ENCODE measurements at places on chromosomes 12 and 14. TPM values are rescaled to one million over a fixed set of nuclear protein-coding genes. Genes with fewer than 3 reads are reported as not detected.

GRCh38 chr12:26401874-26402273 is 206.5 kb downstream of the SSPN start:
- no peak for DNase-seq

DNA sequence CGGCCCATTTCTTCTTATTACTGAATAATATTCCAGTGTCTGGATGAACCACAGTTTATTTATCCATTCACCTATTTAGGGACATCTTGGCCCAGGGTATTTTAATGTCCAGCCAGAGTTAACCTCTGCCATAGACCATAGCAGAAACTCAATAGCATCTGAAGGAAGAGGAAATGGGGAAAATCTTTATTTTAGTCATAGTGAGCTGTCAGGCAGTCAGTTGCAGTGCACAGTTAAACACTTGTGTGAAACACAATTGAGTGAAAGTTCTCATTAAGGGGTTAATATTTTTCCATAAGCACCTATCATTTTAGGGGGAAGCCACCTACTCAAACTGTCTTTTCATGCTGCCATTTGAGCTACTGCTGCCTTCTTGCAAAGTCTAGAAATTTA is 197.3 kb upstream of the PPFIA2 start:
- DNase-seq = no peak

GRCh38 chr12:67469666-67470065 is 178.9 kb upstream of the DYRK2 start:
- DNase-seq = no peak

DNA sequence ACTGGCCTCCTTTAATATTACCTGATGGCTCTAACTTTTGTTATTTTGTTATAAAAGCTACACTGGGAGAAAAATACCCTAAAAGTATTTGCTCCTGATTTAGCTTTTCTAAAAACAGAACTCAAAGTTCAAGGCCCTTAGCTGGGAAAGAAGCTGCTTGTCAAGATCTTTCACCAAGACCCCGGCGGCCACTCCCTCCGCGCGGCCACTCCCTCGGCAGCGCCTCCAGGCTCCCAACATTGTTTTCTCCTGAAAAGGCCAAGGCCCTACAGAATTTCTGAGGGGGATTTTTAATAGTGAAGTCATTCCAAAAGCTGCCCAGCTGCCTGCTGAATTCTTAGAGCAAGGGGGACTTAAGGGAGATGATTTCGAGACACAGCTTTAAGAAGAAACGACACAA is 96.4 kb downstream of the NTN4 start:
- no peak for DNase-seq

DNA sequence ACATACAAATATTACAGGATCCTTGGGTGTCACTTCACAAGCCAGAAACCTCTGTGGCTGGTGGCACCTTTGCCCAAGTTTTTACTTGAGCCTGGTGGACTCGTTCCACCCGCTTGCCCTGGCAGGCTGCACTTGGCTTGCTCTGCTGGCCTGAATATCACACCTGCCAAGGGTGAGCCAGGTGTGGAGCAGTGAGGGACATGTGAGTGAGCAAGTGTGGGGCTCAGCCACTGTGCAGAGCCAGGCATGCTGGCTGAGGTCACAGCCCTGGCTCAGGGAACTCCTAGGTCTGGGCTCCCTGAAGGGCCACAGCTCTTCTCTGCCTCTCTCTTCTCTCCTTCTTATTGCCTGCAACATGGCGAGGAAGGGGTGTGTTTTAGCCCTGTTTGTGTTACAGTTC is 82.0 kb downstream of the SLC16A7 start:
- no peak for DNase-seq

Gene KRT83
- not detected for total RNA-seq

Gene MYH6
- not detected for total RNA-seq

- DNase-seq = no peak
These were observed 96.4 kb downstream of the GAS2L3 start for GRCh38 chr12:100669922-100670321.

DNA sequence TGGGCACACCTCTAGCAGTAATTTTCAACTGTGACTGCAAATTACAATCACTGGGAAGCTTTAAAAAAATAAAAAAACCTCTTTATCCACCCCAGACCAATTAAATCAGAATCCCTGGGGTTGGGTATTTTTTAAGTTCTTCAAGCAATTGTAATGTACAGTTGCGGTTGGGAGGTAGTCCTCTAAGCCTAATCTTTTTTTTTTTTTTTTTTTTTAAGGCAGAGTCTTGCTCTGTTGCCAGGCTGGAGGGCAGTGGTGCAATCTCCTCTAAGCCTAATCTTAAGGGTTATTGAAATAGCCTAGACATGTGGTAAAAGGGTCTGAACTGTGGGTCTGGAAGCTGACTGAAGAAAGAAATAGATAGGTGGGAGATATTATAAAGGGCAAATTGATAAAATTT is 230.5 kb downstream of the AKAP6 start:
- no peak for DNase-seq

DNA sequence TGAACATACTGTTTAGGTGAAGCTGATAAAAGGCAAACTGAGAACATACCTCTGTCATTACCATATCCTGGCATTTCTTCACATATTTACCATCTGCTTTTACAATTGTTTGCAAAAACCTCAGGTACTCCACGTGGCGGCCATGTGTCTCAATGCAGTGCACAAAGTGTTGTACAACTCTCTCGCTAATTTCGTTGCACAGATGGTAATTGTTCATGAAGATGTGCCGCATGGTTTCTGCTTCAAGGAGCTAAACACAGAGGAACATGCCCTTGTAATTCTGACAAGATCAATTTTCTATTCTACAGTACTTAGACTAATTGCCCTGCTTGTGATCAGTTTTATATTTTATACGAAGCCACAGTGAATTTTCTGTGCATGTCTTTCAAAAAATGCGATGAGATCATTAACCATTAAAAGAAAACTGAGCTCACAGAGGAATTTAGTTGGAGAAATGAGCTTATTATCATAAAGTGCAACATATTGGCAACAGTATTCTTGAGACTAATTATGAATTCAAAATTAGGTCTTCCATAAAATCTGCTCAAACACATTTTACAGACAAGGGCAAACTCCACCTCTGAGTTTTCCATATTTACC is 233.8 kb downstream of the ITPR2 start:
- peak; percentile 6 for DNase-seq

- no peak for DNase-seq
These were observed 69.9 kb upstream of the C14orf180 start for GRCh38 chr14:104509673-104510072.

- no peak for DNase-seq
These were observed 151.0 kb upstream of the NAV3 start for GRCh38 chr12:77679686-77680085.

DNA sequence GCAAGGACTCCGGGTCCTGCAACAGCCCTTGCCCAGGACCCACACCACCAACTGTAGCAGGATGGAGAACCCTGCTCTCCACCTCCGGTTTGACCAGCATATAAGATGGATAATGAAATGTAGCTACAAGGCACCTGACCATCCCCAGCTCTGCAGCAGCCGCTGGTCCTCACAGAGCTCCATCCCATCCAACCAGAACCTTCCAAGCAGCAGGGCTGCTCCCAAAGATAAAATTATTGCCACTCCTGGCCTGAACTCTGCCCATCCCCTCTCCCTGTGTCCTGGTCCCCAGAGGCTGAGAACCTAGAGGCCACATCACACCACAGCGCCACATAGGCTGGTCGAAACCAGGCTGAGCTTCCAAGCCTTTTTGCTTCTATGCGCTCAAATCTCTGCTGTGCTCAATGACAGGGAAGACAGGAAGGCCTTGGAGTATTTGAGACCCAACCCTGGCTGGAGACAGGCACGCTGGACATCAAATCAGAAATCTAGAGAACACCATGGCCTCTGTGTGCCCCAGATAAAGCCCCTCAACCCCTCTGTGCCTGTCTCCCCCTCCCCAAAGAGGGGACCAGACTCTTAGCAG is 4.2 kb downstream of the CDK2AP1 start:
- DNase-seq = no peak

DNA sequence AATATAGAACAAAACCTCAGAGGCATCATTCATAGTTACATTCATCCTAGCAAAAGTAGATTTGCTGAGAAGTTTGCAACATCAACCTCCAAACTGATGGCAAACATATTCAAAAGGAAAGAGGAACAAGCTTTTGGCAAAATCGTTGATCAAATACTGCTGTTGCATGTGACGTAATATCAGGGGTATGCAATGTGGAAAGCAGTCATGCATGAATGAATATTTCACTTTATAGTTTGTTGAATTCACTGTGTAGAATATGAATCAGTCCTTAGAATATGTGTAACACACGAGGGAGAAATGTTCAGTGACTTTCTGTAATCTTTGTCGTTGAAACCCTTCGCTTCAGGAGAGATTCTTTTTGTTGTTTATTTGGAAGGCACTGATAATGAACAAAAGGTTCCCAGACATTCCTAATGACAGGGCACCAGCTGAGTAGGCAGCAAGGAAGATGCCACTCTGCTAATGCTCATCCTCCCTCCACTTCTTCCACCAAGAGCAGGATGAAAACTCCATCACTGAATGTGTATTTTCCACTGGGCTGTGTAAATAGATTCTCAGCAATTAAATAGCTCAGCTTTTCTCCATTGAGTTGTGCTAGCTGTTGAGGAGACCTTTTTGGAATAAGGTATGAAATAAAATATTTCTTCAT is 126.1 kb downstream of the PELI2 start:
- peak; percentile 94 for DNase-seq

Gene EPYC
- not detected for total RNA-seq

GRCh38 chr14:97070259-97070658 is 273.1 kb downstream of the VRK1 start:
- DNase-seq = no peak

- no peak for DNase-seq
These were observed 69.0 kb upstream of the GPHB5 start for GRCh38 chr14:63387711-63388110.

GRCh38 chr12:64937452-64937851 is 113.0 kb downstream of the TBC1D30 start:
- DNase-seq = no peak

Gene PRR4
- total RNA-seq = 0.83 TPM

DNA sequence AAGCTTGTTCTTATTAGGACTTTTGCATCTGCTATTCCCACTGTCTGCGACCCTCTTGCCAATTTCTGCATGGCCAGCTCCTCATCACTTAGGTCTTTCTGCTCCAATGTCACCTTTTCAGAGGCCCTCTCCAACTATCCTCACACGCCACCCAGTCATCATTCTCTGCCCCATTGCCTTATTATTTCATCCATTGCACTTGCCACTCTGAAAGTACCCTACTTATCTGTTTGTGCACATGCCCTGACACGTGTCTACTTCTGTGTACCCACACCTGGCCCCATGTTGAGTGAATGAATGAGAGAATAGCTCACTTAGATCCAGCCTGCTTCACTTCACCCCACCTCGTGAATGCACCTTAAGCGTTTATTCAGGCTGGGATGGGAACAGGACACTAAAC is 218.7 kb upstream of the TBX3 start:
- no peak for DNase-seq

DNA sequence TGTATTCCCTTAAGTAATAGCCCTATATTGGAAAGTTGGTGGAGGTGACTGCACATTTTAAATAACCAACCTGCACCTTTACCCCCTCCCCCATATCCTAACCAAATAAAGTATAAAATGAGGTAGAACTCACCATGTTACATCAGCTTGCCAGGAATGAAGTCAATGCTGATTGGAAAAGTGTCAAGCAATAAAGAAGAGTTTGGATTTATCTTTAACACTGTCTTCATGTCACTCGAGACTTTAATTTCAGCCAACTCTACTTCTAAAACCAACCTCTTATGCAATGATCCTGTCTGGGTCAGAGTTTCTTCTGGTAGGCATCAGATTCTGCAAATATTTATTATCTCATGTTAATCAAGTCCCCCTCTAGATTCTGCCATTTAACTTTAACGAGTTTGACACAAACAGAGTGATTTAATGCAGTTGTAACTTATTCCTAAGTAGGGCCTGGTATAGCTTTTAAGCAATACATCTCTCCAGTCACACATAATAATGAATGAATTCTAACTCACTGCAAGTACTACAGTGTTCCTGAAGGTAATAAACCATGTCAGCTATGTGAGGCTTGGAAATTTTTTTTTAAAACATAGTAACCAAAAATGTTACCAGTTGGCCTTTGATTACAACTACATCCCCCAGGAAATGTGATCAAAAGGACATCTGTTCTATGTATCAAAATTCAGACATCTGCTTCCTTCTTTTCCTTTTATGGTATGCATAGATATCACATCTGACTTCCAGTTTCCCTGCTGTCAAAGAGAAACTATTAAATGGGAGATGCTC is 98.7 kb downstream of the ERGIC2 start:
- no peak for DNase-seq

DNA sequence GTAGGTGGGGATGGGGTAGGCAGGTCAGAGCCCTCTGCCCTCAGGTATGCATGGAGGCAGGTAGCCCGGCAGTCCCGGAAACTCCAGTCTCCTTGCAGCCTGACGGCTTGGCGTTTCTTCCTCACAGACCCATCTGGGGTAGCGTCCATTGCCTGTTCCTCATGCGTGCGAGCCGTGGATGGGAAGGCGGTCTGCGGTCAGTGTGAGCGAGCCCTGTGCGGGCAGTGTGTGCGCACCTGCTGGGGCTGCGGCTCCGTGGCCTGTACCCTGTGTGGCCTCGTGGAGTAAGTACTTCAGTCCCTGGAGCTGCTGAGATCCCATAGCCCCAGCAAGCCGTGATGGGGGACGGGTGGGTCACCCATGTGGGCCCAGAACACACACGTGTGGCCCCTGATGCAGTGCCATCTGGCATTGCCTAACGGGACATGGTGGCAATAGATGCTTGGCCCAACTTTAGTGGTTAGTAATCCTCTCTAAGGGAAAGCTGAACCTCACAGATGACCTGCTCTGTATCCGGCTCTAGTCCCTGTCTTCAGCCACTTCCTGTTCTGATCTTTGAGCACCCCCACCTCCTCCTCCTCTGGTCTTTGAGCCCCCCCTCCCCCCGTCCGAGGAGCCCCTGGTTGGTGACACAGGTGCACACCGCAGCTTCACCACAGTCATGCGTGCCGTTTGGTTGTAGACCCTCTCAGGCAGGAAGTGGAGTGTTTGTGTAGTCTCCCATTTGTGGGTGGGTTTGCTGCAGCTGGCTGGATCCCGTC is 3.7 kb downstream of the SIVA1 start:
- DNase-seq = no peak

Gene KLRB1
- not detected for total RNA-seq

DNA sequence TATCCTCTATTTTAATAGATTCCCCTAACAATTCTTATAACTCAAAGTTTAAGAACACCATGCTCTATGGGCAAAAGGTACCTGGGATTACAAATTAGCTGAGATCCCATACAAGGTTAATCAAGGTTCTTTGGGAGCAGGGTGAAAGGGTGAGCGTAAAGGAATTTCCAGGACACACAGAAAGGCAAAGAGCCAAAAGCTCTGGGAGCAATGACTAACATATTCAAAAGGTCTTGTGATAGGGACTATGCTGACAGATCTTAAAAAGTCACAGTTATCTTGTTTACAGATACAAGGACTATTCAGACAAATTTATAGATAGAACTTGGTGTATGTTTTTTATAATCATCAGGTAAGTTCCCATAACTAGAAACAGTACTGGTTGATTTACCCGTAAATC is 19.5 kb upstream of the PPFIBP1 start:
- peak; percentile 19 for DNase-seq

Data from IMR-90 (cell line).